ENCODE measurements at places on chromosomes 7 and 10.

DNA sequence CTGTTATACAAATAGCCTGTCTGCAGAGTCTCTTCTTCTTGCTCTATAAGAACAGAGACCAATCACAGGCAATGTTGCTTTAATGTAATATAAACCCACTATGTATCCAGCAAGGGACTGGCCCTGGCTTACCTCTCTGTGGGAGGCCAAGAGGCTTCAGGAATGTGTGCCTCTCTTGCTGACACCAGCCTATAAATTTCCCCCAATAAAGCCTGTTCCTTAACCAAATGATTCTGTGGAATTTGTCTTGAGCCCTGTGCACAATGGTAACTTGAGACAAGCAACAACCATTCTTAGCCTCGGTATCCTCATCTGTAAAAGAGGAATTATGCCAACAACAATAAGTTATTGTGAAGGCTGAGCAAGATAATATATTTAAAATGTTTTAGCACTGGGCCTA is 563.7 kb downstream of the GRM8 start:
- no peak for DNase-seq

- DNase-seq, result no peak
Observed at GRCh38 chr10:314871-315270, 179.6 kb downstream of the ZMYND11 start.

GRCh38 chr7:18647582-18647981 is 152.0 kb downstream of the HDAC9 start:
- DNase-seq, result no peak

DNA sequence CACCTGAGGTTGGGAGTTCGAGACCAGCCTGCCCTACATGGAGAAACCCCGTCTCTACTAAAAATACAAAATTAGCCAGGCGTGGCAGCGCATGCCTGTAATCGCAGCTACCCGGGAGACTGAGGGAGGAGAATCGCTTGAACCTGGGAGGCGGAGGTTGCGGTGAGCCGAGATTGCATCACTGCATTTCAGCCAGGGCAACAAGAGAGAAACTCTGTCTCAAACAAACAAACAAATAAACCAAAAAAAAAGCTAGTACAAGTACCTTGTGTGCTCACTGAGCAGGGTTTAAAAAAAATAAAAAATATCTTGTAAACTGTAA is 11.2 kb upstream of the SPOCK2 start:
- DNase-seq, result no peak

DNA sequence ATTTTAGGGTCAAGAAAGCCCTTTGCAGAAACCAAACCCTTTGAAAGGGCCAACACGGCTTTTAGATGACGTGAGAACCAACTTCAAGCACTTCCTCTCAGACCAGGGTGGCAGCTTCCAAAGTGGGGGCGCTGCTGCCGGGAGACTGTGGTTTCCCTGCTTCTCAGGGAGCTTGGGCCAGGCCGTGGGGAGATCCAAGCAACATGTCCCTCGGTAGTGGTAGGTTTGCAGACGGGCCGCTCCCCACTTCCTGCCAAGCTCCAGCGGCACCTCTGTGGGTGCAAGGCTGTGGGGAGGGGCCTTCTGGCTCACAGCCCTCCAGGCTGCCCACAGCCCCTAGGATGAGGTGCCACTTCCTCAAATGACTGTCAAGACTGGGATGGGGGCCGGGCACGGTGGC is 132.4 kb downstream of the FAM53B start:
- DNase-seq, result no peak

- no peak for DNase-seq
Observed at GRCh38 chr7:12378389-12378788, 25.3 kb downstream of the VWDE start.

- no peak for DNase-seq
Observed at GRCh38 chr10:102644066-102644645, at the start of gene TRIM8. TSS of gene TRIM8 (plus strand) at chr10:102644479. CDS start at chr10:102644618, 139 bp downstream.

GRCh38 chr7:20188567-20188966 is 28.6 kb downstream of the MACC1 start:
- DNase-seq, result no peak

DNA sequence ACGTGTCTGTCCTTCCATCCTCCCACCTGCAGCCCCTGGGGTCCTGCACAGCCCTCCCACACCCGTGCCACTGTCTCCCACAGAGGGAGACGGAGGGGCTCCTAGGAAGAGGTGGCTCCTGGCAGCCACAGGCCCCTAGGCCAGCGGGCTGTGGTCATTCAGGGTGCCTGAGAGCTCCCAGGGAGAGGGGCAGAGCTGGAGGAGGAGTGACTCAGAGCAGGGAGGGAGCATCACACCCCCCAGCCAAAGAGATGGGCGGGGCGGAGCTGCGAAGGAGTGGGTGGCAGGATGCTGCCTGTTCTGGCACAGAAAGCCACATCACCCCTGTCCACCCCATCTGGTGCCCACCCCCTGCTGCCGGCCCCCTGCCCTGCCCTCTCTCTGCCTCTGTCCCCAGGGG is 50.5 kb downstream of the STK32C start:
- DNase-seq, result peak; percentile 22
